ENCODE measurements at places on chromosomes 16 and 17.
A peak's percentile ranks its signal among the peaks of the same experiment; 100 is the strongest.

DNA sequence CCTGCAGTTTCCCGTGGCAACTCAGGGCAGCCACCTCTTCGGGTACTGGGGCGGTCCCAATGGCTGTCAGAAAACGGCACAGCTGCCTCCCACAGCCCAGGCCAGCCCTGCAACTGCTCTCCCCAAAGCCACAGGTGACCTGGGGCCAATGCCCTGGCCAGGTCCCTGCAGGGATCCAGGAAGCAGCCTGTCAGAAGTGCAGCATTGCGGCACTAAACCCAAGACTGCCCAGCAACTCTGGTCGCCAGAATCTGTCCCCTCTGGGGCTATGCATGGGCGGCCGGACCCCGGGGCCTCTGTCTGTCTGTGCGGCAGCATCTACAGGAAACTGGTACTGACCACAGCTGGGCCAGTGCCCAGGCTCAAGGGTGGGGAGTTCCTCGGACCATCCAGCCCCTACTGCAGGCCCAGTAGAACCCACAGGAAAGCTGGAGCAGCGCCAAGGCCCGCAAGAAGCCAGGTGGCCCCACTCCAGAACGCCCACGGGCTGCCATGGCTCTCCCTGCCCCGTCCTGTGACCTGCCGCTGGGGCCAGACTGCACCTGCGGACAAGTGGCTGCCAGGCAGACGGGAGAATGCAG is 5.5 kb downstream of the CYBC1 start:
- DNase-seq = no peak

DNA sequence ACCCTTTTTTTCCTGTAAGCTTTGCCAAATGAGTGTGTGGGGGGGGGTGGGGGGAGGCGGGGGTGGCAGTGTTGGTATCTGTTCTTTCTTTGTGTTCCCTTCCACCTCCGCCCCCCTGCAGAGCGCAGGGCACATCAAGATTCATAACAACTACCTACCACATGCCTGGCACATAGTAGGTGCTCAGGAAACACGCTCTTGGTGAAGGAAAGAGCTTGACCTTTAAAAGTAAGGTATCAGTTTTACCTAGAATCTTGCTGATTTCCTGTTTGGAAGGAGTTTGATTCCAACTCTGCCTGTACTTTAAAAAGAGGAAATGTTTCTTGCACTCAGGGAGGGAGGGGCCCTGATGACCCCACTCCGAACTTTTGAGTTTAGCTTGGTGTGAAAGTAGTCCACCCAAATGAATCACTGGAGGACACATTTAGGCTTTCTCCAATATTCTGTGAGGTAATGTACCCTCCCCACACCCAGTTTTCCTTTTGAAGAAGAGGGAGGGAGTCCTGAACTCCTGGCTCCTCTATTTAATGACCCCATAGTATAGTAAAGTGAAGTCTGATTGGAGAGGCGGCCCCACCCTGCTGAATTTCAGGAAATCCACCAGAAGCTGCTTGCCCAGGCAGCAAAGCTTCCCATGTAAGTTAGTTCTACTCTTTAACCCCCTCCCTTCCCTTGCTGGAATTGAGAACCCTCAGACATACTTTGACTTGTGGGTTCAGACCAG is 560 bp upstream of the FAM20A start:
- DNase-seq = no peak

DNA sequence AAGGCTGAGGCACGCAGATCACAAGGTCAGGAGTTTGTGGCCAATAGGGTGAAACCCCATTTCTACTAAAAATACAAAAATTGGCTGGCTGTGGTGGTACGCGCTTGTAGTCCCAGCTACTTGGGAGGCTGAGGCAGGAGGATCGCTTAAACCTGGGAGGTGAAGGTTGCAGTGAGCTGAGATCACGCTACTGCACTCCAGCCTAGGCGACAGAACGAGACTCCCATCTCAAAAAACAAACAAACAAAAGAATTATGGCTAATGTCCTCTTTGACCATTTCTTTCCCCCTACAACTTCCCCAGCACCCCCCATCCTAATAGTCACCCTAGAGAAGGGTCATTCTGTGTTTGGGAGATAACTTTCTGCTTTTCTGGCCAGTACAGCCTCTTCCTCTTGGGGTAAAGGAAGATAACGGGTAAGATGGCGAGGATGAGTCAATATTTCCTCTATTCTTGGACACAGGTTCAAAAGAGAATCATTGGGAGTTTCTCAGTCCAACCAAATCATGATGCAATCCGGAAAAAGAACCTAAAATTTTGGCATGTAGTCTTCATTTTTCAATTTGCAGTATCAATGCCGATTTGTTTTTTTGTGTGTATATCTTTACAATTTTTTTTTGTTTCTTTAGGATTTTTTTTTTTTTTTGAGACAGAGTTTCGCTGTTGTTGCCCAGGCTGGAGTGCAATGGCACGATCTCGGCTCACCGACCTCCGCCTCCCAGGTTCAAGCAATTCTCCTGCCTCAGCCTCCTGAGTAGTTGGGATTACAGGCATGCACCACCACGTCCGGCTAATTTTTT is 107.6 kb upstream of the MED13 start:
- no peak for DNase-seq

GRCh38 chr17:7889166-7889955 is 772 bp downstream of the CHD3 start:
- DNase-seq = peak; percentile 88

- DNase-seq = no peak
Observed at GRCh38 chr16:48525201-48526057, 84.6 kb downstream of the N4BP1 start.

DNA sequence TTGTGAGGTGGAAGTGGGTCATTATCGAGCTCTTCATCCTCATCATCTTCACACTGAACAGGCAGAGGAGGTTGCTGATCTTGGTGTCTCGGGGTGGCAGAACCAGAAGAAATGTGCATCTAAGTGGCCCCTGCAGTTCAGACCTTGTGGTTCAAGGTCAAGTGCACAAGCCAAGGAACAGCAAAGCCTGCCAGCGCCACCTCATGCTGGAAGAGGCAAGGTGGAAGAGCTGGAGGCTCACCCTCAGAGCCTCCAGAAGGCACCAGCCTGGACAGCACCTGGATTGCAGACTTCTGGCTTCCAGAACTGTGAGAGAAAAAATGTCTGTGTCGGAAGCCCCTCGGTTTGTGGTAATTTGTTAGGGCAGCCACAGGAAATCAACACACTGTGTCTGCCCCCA is 32.7 kb downstream of the IFT140 start:
- no peak for DNase-seq

DNA sequence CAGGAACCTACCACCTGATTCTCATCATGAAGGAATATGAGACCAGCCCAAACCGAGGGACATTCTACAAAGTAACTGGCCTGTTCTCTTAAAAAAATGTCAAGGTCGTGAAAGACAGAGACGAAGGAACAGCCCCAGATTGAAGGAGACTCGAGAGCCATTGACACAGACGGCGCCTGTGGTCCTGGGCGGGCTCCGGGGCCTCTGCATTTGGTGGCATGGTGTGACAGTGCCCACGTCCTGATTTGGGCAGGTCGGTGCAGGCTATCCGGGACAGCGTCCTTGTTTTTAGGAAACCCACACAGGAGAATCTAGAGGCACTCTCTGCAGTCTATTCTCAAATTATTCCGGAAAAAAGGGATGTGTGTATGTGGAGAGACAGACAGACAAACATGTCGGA is 64.1 kb downstream of the ADCY9 start:
- DNase-seq = no peak

GRCh38 chr17:80246726-80247125 is 13.9 kb upstream of the RNF213 start:
- DNase-seq = no peak

- DNase-seq = no peak
Observed at GRCh38 chr16:87006789-87007745, 310.1 kb downstream of the C16orf95 start.

Data from HFFc6 (cell line).